Bronchus fibroblast of lung (primary cell): ENCODE measurements at places on chromosomes 5 and 9. TPM values are rescaled to one million over a fixed set of nuclear protein-coding genes. Genes with fewer than 3 reads are reported as not detected.

The NR2F1 gene
- 77.4 and 95.8 TPM in 2 replicates for total RNA-seq

The ZDHHC11 gene
- 0.34 and 0.59 TPM in 2 replicates for total RNA-seq

The IFNA21 gene
- not detected in 2 replicates for total RNA-seq

The MARCOL gene
- total RNA-seq, result not detected in 2 replicates

The KCNMB1 gene
- not detected in 2 replicates for total RNA-seq

The ACSL6 gene
- under 0.01 TPM in 1 of 2 replicates, not detected in the other for total RNA-seq

The DMRT3 gene
- not detected in 2 replicates for total RNA-seq

The CDC42SE2 gene
- 10.0 and 12.8 TPM in 2 replicates for total RNA-seq

The CCNH gene
- 80.0 and 100 TPM in 2 replicates for total RNA-seq

The FOXD4 gene
- 0.34 TPM in 1 of 2 replicates, not detected in the other for total RNA-seq

The RICTOR gene
- total RNA-seq, result 8.5 and 9.1 TPM in 2 replicates

The NUTM2F gene
- not detected in 2 replicates for total RNA-seq

The IGFBPL1 gene
- total RNA-seq, result 0.34 TPM in 1 of 2 replicates, not detected in the other

The TSSK1B gene
- total RNA-seq, result not detected in 2 replicates

The NTRK2 gene
- under 0.01 TPM in 1 of 2 replicates, not detected in the other for total RNA-seq

The ADAMTS19 gene
- under 0.01 TPM in 1 of 2 replicates, not detected in the other for total RNA-seq

The FCN2 gene
- not detected in 2 replicates for total RNA-seq

The TEX48 gene
- total RNA-seq, result not detected in 2 replicates

The ANKRD34B gene
- not detected in 2 replicates for total RNA-seq

The TXNDC8 gene
- total RNA-seq, result not detected in 2 replicates

The RARS1 gene
- total RNA-seq, result 104 and 143 TPM in 2 replicates

The ANKRD18A gene
- total RNA-seq, result under 0.01 TPM in 2 replicates

The PCDHB2 gene
- total RNA-seq, result 0.34 and 0.45 TPM in 2 replicates

The WDR31 gene
- total RNA-seq, result 0.67 and 0.74 TPM in 2 replicates

The SYK gene
- total RNA-seq, result under 0.01 TPM in 1 of 2 replicates, not detected in the other

The CYFIP2 gene
- 6.7 and 10.3 TPM in 2 replicates for total RNA-seq

The CORO2A gene
- total RNA-seq, result 1.5 and 2.1 TPM in 2 replicates

The RLN2 gene
- 0.17 TPM in 1 of 2 replicates, not detected in the other for total RNA-seq

The PKN3 gene
- 10.3 and 10.4 TPM in 2 replicates for total RNA-seq

The CACFD1 gene
- total RNA-seq, result 3.4 and 3.5 TPM in 2 replicates

The SECISBP2 gene
- total RNA-seq, result 18.4 and 23.5 TPM in 2 replicates

The INVS gene
- total RNA-seq, result 12.6 and 13.4 TPM in 2 replicates

The PDCD1LG2 gene
- 3.0 and 4.9 TPM in 2 replicates for total RNA-seq

The PCDHGA10 gene
- total RNA-seq, result 4.9 and 5.2 TPM in 2 replicates

The SH3GL2 gene
- 0.30 and 0.34 TPM in 2 replicates for total RNA-seq

The EPB41L4B gene
- 0.45 and 0.50 TPM in 2 replicates for total RNA-seq

The CEP120 gene
- 11.9 and 15.8 TPM in 2 replicates for total RNA-seq

The PCDHGB5 gene
- 10.6 and 13.8 TPM in 2 replicates for total RNA-seq

The GFRA3 gene
- not detected in 2 replicates for total RNA-seq

The CACNA1B gene
- total RNA-seq, result under 0.01 TPM in 2 replicates

The PCDHB5 gene
- total RNA-seq, result 0.84 and 0.89 TPM in 2 replicates

The FRRS1L gene
- under 0.01 TPM in 2 replicates for total RNA-seq

The PITX1 gene
- 2.9 and 3.1 TPM in 2 replicates for total RNA-seq

The NFIB gene
- total RNA-seq, result 14.1 and 15.8 TPM in 2 replicates

The C6 gene
- total RNA-seq, result not detected in 2 replicates

The ASS1 gene
- total RNA-seq, result 22.4 and 23.5 TPM in 2 replicates

The RAB3C gene
- total RNA-seq, result not detected in 2 replicates

The TLE4 gene
- 11.6 and 14.0 TPM in 2 replicates for total RNA-seq
